ENCODE measurements at places on chromosomes 6 and 20.

DNA sequence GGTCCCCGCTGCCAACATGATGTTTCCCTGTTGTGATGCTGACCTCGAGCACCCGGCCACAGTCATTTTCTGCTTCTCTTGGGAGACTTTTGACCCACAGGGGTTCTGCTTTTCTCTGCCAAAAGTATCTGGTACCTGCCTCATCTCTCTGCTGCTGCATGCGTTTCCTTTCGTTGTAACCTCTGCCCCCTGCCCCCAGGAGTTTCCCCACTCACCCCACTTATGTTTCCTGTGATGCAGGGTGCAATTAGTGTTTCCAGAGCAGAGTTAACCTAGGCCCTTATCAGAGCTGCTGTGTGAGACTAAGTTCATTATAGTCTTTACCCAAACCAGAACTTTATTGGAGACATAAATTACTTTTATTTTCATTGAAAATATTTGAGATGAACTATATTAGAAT, 65.2 kb upstream of the EDN3 start:
- no peak for DNase-seq

- peak; percentile 24 for DNase-seq
These were observed 41.8 kb downstream of the FARS2 start for GRCh38 chr6:5302995-5303622.

DNA sequence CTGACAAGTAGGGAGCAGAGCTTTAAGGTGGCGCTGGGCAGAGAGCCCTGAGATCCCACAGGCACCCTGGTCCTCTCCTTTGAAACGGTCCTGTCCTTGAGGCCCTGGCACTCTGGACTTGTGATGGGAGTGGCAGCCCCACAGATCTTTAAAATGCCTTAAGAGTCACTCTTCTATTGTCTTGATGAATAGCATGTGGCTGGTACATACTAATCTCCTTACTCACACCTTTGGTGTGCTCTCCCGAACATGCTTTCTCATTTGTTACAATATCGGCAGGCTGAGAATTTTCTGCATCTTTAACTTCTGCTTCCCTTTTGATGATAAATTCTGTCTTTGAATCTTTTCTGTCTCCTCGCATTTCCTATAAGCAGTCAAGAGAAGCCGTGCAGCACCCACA, 333.8 kb downstream of the TFAP2A start:
- DNase-seq = no peak

GRCh38 chr6:116572162-116572561, 858 bp downstream of the RWDD1 start:
- no peak for DNase-seq

- DNase-seq = no peak
These were observed 15.6 kb downstream of the LRRN4 start for GRCh38 chr20:6038256-6038655.

DNA sequence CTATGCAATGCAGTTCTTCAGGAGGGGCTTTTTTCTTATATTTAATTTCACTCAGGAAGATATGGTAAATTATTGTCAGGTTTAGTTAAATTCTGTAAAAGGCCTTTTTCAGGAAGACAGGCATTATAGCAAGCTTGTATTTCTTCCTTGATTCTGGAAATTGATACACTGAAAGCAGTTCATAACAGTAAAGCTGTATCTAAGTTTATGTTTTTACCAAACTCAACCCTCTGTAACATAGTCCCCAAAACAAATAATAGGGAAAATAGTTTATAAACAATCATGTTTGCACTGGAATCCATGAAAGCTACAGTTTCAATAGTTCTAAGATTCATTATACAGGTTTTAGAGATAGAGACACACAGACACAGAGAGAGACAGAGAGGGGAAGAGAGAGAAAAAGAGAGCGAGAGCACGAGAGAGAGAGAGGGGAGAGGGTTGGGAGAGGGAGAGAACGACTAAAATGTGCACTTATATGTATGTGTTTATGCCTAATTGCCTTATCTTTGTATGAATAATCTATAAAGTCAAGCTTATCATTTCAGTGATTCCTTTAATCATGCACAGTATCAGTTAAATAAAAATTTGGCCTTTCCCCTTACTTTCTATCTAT, 454.4 kb downstream of the RFPL4B start:
- no peak for DNase-seq

- no peak for DNase-seq
These were observed 174.9 kb upstream of the THBS2 start for GRCh38 chr6:169428532-169428931.

GRCh38 chr20:35908007-35908406, 46.3 kb downstream of the SCAND1 start:
- DNase-seq = no peak

- DNase-seq = no peak
These were observed 3.9 kb upstream of the LRRC1 start for GRCh38 chr6:53790886-53791285.

DNA sequence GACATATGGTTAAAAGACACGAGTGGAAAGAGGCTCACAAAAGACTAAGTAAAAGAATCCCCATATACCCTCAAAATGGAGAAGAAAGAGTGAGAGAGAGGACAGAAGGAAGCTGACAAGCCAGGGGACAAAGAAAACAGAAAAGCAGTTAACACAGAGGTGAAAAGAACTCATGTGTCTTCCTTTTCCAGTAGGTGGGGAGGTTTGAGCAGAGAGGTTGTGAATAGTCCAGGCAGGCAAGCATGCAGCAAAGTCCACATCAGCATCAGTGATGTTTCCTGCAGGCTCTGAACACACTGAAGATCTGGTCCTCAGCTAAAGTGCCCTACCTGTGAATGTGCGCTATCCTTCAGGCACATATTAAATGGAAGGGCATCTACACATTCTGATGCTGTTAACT, 196.5 kb upstream of the IRAK1BP1 start:
- DNase-seq = no peak

- DNase-seq = no peak
These were observed 156.5 kb upstream of the INSM1 start for GRCh38 chr20:20211274-20211987.

- no peak for DNase-seq
These were observed 193.7 kb downstream of the EYA2 start for GRCh38 chr20:47088335-47088734.

DNA sequence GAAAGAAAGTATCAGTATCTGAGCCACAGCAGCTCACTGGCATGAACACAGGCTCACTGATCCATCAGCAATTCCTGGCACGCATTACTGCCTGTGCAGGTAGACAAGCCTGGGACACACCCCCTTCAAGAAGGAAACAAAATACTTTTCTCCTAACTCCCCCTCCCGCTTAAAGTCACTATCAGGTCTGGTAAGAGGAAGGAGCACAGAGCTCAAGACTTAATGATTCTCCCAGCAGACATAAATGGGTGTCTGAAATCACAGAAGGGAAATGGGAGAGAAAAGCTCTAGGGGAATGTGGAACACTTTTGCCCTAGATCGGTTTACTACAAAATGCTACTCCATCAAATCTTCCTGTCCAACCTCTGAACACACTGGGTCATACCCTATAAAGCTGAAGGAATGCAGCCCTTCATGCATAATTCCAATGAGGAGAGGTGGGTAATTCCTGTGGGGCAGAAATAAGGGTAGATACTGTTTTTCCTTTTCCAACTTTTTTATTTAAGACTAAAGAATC, at the start of gene ADGRF1:
TSS of gene ADGRF1 (minus strand) at position 58 of the 517 bp plus-strand sequence. CDS start 13,271 bp downstream, outside the sequence.
- no peak for DNase-seq

GRCh38 chr6:165244524-165245247, 64.7 kb downstream of the C6orf118 start:
- DNase-seq = no peak

DNA sequence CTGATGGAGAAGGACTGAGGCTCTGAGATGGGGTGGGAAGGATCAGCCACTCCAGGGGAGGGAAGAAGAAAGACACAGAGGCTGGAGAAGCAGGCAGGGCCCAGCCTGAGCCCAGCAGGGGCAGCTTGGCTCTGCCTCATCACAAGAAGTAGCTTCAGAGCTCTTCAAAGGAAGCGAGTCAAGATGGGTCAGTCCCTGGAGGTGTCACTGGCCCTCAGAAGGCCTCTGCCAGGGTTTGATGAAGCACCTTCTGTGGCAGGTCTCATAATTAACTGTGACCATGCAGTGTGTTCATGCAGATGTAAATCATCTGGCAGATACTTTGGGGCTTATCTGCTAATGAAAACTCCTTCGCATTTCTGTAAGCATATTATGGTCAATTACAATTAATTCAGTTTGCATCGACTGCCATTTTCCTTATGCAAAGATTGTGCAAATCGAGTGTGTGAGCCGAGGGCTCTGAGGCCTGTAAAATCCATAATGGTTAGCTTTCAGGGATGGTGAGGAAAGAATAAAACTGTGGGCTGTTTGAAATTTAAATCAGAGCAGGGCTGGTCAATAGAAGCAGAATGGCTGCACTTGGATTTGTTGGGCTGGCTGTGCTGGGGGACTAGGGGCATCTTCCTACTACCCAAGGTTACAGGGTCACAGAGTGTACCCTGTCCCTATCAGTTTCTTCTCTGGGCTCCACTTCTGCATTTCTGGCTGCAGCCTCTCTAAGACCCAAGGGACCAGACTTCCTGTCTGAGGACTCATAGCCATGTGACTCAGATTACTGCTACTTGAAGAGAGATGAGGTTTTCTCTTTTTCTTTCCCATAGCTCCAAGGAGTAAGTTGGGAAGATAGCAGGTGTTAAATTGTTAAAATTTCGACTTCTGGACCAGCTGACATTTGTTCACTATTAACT, 376.6 kb downstream of the DHX35 start:
- no peak for DNase-seq

- DNase-seq = no peak
These were observed 939 bp downstream of the DTNBP1 start for GRCh38 chr6:15661853-15662325.

DNA sequence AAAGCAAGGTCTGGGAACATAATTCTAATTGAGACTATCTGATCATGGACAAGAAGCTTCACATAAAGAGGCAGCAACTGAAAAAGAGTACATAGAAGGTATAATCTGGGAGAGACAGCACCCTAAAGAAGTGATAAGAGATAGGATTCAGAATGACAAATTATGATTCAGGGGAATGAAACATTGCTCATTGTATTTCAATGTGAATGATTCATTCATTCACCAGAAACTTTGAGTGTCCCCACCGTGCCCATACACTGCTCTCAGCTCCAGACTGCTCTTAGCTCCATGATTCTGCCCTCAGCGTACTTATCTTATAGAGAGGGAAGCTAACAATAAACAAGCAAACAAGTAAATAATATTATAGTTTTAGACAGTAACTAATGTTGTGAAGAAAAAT, 329.3 kb upstream of the IRAK1BP1 start:
- DNase-seq = no peak

DNA sequence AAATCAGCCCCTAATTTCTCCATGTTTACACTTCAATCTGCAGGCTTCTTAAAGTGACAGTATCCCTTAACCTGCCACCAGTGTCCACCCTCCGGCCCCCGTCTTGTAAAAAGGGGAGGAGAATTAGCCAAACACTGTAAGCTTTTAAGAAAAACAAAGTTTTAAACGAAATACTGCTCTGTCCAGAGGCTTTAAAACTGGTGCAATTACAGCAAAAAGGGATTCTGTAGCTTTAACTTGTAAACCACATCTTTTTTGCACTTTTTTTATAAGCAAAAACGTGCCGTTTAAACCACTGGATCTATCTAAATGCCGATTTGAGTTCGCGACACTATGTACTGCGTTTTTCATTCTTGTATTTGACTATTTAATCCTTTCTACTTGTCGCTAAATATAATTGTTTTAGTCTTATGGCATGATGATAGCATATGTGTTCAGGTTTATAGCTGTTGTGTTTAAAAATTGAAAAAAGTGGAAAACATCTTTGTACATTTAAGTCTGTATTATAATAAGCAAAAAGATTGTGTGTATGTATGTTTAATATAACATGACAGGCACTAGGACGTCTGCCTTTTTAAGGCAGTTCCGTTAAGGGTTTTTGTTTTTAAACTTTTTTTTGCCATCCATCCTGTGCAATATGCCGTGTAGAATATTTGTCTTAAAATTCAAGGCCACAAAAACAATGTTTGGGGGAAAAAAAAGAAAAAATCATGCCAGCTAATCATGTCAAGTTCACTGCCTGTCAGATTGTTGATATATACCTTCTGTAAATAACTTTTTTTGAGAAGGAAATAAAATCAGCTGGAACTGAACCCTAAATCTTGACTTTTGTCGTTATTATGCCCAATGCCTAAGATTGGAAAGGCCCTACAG, 4.5 kb downstream of the SOX4 start:
- no peak for DNase-seq

DNA sequence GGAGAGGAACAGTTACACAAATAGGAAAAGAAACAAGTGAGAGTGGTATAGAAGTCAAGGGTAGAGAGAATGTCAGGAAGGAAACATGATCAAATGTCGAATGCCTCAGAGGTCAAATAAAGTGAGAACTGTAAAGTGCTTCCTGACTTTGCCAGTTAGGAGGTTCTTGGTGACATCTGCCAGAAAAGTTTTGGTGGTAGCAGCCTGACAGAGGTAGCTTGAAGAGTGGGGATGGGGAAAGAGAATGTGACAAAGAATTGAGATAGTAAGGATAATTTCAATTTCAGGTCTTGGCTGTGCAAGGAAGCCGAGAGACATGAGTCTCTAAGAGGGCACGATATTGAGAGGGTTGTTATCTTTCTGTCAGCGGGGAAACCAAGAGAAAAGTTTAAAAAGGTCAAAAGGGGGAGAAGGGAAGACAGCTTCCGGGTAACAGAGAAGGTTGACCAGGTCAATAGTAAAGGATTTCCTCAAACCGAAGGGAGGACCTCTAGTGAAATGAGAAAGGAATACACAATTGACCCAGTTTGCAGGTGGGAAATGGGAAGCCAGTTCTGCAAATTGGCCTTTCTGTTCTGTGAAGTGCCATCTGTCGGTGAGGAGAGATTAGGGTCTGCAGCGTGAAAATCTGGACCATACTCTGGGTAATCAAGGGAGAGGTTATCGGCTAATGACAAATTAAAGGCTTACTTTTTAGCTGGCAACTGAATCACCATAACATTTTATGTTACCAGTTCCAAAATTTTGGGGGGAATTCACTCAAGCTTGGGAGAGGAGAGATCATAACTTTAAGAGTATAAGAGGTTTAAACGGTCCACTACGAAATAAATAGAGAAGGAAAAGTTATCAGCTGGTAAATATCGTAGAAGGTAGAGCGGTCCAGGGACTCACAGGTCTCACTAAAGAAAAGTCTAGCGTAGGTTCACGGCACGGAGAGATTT, 973 bp upstream of the BRD2 start:
- DNase-seq = no peak

- no peak for DNase-seq
These were observed 48.6 kb downstream of the SLX4IP start for GRCh38 chr20:10483691-10484090.

GRCh38 chr6:111423960-111424846, 58.8 kb downstream of the REV3L start:
- DNase-seq = no peak

DNA sequence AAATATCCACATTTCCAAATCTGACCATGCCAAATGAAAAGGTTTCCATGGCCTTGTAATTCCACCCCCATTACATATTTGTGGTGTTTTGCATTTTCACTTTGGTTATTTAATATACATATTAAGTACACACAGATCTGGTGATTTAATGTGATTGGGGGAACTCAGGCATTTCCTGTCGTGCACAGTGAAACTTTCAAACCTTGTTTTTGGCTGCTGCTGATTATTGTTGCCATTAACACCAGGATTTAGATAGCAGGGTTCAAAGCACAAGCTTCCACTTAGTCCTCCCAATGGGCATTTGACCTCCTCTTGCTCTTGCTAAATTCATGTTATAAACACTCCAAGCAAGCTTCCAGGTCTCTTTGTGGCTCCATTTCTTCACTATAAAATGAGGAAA, 166.5 kb downstream of the SOBP start:
- no peak for DNase-seq

Data from stimulated activated CD8-positive, alpha-beta memory T cell treated with anti-CD3 and anti-CD28 coated beads, Interleukin-2, amount 100 ng/mL, for 1 hour (primary cell).